Adipocyte (in vitro differentiated cells): ENCODE measurements at places on chromosomes 16 and 17.

- no peak for DNase-seq
Observed at GRCh38 chr17:30369995-30370394, 8.7 kb upstream of the CPD start.

- no peak for DNase-seq
Observed at GRCh38 chr16:81436386-81436785, 8.2 kb upstream of the CMIP start.

DNA sequence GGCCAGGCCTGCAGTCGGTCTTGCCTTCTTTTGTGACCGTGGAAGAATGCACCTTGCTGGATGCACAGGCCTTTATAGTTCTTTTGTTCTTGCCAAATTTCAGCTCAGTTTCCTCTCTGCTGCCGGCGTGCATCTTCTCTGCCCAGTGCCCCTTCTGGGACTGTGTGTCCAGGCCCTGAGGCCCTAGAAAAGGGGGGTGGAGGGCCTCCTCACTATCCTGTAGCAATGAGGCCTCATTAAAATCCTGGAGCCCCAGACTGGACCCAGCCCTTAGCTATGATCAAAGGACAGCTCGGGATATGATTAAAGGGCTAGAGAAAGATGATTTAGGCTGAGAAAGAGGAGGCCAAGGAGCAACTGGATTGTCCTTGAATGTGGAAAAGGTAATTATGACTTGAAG, 229.8 kb downstream of the SEC14L1 start:
- DNase-seq: no peak

DNA sequence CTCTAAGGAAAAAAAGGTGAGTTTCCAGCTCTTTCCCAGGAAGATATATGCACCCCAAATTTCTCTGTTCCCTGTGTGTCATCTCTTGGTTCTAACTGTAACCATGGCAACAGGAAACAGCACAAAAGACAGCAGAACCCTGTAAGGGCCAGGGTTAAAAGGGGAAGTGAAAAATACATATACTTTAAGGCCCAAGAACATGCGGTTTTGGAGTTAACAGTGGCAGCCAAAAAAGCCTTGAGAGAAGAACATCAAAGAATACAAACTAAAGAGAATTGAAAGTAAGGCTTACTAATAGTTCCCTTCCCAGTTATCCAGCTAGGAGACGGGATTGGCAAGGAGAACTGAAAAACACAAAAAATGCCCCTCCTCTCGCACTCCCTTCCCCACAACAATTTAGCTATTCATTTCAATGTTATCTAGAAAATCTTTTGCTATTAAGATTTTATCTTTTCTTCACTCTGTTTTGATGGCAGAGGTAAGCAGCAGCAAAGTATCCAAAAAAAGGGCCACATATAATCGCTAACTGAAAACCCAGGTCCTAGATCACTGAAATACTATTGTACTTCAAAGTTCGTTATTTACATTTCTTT, 1.5 kb downstream of the SPOP start:
- DNase-seq: peak; percentile 41

DNA sequence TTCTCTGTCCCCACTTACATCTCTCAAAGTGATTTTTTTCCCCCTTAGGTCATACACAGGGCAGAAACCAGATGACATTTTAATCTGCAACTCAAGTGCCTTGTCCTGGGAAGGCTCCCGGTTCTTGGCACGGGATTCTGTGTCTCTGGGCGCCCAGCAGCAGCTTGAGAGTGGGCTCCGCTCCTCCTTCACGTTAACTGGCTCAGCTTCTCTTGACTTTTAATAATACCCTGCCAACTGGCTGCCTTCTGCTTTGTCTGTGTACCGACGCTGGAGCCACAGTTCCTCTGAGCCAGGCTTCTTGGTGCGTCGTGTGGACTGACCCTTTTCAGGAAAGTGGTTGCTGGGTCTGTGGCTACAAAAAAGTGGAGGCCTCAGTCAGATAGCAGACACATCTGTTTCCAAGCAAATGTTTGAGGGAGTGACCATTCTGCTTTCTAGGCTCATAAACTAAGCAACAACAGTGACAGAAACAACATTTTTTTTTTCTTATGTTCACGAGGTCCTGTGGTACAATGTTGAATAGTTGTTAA, 64.9 kb downstream of the IRF8 start:
- DNase-seq: peak; percentile 9
